Activated CD4-positive, alpha-beta T cell treated with anti-CD3 and anti-CD28 coated beads, Interleukin-2, amount 50 U/mL, for 48 hours (primary cell): ENCODE measurements at places on chromosomes 1 and 21.
A peak's percentile ranks its signal among the peaks of the same experiment; 100 is the strongest.

GRCh38 chr1:69835955-69836354 is 268.2 kb downstream of the LRRC7 start:
- no peak for DNase-seq

- DNase-seq, result no peak
Measured at GRCh38 chr21:14740692-14741091, 194.6 kb upstream of the SAMSN1 start.

DNA sequence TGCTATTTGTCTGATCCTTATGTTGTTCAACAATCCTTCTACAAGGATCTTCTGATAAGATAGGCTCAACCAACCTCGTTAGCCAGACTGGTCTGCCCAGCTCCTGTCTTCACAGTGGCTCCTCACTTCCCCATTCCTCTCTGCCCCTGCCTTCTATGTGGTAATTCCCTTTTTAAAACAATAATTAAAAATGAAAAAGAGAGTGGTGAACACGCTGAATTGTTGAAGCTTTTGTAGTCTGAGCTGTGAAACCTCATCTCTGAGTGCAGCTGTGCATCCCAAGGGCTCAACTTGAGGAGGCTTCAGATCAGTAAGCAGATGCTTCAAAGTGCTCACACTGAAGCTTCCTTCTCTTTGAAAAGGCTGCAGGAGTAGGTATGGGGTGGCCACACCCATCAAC is 70.7 kb upstream of the JUN start:
- no peak for DNase-seq

- DNase-seq, result no peak
Measured at GRCh38 chr1:226603022-226603857, 54.7 kb downstream of the STUM start.

- peak; percentile 21 for DNase-seq
Measured at GRCh38 chr21:17613242-17613676, 558 bp upstream of the BTG3 start.

DNA sequence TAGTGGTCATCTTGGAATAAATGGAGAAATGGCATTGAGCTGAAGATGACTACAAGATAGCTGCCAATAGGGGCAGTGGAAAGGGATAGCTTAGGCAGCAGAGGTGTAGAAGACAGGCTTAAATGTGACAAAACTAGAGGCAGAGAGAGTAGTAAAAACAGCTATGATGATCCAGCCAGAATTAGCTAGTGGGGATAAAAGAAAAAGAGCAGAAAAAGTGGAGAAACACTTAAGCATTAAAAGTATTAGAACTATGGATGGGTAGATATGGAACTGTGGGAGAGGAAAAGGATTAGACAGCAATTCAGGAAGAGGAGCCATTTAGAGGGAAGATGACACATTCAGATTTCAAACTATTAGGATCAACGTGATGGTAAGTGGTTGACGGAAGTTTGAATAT is 202.5 kb upstream of the SAMSN1 start:
- DNase-seq, result no peak

DNA sequence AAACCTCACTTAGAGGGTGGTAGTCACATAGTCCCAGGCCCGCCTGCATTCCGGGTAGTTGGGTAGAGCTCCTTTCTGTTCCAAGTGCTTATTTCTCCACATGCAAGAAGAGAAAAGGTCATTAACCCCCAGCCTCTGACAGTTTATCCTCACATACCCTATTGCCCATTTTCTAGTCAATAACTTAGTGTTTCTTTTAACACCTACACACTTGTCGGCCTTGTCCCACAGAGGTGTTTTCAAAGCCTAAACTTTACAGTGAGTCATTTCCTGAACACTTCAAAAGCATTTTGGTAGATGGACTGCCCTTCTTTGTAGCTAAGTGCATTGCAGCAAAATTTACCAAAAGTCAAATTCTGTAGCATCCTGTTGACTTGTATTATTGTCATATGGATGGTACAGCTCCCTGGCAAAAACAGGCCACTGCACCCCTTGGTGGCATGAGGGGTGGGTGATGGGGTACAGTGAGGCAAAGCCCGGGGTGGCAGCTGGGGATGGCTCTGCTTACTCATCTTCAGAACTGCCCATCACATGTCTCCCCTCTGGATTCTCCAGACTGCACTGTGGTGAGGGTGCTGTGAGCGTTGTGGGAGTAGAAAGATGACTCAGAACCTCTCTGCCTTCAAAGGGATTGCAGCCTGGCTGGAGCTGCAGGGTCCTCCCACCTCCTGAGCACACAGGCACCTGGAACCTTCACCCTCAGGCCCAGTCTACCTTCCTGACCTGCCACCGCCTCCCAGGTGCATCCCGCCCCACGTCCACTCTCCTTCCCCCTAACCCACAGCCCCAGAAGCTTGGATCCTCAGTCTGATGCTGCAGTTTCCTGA is 45.8 kb upstream of the DMRTB1 start:
- peak; percentile 64 for DNase-seq

GRCh38 chr1:31750858-31751510 is 13.2 kb downstream of the ADGRB2 start:
- no peak for DNase-seq

GRCh38 chr1:6071219-6071618 is 25.5 kb downstream of the KCNAB2 start:
- no peak for DNase-seq

DNA sequence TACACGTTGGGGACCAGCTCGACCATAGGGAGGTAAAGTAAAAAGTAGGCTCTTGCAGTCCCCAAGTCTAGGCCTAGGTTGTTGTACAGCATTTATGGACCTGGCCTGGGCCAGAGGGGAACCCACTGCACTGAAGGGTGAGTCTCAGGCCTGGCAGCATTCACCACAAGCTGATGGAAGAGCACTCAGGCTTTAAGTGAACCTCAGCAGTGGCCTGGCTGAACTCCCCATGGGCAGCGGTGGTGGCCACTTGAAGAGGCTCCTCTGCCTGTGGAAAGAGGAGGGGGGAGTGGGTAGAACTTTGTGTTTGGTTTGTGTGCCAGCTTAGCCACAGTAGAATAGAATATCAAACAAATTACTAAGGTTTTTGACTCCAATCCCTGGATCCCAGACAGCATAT is 176.2 kb upstream of the PRMT6 start:
- DNase-seq, result no peak

GRCh38 chr1:168991667-168992475 is 114.6 kb upstream of the ATP1B1 start:
- peak; percentile 34 for DNase-seq

DNA sequence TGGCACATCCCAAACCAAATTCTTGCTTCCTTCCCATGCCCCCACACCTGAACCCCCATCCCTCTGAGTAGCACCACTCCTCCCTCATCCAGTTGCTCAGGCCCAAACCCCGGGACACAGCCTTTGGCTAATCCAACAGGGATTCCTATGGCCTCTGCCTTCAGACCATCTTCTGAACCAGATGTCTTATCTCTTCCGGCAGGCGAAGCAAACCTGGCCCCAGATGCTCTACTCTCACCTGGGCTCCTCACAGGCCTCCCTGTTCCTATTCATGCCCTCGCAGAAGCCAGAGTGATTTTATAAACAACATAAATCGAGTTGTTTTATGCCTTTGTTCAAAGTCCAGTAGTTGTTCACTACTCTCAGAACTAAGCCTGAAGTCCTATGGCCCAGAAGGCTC is 12.5 kb upstream of the KCNA2 start:
- no peak for DNase-seq

DNA sequence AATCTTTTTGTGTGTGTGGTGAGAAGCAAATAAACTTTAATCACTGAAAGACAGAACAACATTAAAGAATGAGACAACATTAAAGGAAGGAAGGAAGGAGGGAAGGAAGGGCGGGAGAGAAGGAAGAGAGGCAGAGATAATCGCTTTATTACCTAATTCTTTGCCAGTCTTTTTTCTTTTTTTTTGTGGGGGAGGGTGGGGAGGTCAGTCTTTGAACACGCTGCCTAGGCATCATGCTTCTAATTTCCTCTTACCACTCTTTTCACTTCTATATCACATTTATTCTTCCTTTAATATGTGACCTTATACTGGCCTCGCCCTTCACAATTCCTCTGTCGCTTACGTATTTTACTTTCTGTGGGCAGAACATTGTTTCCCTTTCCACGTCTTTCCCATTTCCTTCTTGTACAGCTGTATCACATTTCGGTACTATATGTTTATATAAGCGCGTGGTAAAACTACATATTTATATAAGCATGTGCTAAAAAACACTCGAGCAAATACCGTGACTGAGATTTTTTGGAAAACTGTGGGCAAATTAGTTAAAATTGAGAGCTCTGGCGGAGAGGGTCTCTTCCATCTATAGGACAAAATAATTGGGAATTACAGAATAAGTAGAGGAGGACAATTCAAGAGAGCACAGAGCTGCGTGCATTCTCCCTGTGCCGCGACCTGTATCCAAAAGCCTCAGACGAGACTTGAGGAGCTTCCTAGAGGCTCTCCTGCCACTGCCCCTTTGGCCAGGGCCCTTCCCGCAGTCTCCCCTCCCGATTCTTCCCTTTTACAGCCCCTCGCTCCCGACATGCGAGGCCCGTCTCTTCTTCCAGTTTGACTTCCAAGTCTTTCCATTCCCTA is 823 bp upstream of the PRKAA2 start:
- DNase-seq, result no peak

- peak; percentile 15 for DNase-seq
Measured at GRCh38 chr1:186212568-186213224, 162.4 kb downstream of the TPR start.

DNA sequence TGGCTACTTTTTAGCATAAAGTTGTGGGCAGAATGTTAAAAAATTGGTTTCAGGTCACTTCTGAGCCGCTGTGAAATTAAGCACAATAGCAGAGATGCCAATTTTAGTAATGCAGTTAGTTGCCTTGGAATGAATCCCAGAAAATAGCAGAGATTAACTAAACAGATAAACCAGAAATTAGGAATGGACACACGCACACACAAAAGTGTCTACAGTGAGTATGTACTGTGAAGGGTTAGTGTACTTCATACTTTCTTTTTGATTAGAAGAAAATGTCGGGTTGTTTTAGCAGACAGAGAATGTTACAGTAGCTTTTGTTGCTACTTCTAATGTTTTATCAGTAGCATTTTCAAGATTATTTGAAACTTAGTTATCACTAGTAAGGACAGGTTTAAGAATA is 106.7 kb downstream of the LEPR start:
- no peak for DNase-seq

DNA sequence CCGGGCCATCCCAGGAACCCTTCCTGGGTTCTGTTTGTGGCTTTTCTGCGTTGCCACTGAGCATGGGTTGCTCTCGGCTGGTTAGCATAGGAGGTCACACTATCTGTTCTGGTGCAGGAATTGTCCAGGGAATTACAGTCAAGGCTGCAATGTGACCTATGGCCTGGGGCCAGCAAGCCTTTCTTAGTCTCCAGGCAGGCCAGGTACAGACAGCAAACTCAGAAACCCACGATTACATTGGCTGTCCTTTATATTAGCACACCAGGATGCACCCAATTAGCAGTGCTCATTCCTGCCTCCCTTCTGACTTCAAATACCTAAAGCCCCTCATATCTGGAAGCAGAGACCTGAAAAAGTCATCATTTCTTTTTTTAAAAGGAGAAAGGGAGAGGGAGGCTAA is 55.2 kb downstream of the CD247 start:
- DNase-seq, result no peak

- DNase-seq, result no peak
Measured at GRCh38 chr1:180854456-180854855, 58.2 kb upstream of the KIAA1614 start.

DNA sequence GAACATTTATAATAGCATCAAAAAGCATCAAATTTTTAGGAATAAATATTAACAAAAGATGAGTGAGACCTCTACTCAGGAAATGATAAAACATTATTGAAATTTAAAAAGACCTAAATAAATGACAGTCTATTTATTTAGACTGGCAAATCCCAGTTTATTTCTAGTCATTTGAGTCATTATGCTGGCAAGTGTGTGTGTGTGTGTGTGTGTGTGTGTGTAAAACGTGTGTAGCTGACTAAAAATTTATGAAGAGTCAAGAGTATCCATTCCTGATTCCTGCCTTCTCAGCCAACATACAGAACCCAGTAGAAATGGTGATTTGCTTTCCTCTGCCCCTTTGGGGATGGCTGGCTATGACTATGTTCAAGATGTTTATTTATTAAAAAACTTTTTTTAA is 46.2 kb downstream of the OSBPL9 start:
- DNase-seq, result no peak

- DNase-seq, result no peak
Measured at GRCh38 chr1:235006816-235007215, 121.8 kb downstream of the TOMM20 start.

DNA sequence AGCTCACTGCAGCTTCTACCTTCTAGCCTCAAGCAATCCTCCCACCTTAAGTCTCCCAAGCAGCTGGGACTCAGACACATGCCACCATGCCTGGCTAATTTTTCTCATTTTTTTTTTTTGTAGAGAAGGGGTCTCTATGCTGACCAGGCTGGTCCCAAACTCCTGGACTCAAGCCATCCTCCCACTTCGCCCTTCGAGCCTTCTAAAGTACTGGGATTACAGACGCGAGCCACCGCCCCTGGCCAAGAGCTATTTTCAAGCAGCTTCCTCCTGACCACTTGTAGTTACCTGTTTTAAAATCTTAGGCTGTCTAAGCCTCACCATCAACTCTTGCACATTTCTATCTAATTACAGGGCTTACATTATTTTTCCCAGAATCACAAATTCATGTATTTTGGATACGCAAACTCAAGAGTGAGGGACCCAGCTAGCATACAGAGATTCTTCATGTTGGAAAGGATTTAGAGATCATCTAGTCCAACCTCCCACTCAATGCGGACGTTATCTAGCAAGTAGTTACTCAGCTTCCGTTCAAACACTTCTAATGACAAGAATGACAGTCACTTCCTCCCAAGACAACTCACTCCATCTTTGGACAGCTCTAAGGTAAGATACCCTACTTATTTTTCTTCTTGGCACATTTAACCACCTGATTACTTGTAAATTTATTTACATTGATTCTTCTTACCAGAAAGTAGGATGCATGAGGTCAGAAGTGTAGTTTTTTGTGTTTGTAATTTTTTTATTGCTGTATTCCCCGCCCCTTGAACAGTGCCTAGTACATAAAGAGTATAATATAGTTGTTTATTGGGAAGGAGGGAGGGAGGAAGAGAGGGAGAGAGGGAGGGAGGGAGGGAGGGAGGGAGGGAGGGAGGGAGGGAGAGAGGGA is 65.4 kb downstream of the LUZP1 start:
- no peak for DNase-seq

GRCh38 chr1:41365772-41366454 is 4.7 kb downstream of the FOXO6 start:
- no peak for DNase-seq

DNA sequence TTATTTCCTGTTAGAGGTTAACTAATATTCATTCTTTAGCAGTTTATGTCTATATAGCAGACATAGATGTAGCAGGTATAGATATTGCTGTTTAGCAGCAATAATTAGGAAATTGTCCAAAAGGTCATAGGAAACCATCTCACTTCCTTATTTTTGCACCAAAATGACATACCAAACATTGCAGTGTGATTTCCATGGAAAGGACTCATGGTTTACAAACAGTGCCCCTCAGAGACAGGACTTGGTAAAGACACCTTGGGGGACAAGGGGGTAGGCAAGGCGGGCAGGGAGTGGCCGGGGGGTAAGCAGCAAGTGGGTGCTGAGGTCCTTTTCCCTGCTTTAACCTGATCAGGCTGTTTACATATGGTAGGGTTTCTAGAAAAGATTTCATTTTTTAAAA is 30.5 kb downstream of the BATF3 start:
- no peak for DNase-seq
